Daoy (cell line): ENCODE measurements at places on chromosomes 7 and 10. TPM values are rescaled to one million over a fixed set of nuclear protein-coding genes. Genes with fewer than 3 reads are reported as not detected.

BMPR1A gene
- total RNA-seq = 11.3 and 18.6 TPM in 2 replicates

LRIT1 gene
- not detected in 2 replicates for total RNA-seq

KIAA1549 gene
- total RNA-seq = 1.8 and 2.0 TPM in 2 replicates

PDE1C gene
- 20.4 and 24.2 TPM in 2 replicates for total RNA-seq

ZNF680 gene
- 21.9 and 23.0 TPM in 2 replicates for total RNA-seq

EPO gene
- not detected in 2 replicates for total RNA-seq

SNX10 gene
- total RNA-seq = 54.2 and 66.5 TPM in 2 replicates

AIFM2 gene
- 6.5 and 7.0 TPM in 2 replicates for total RNA-seq

COMTD1 gene
- 7.3 and 10.8 TPM in 2 replicates for total RNA-seq

SPDYE16 gene
- total RNA-seq = under 0.01 TPM in 1 of 2 replicates, not detected in the other

FAM25A gene
- total RNA-seq = not detected in 2 replicates

ASB4 gene
- total RNA-seq = 0.06 TPM in 1 of 2 replicates, not detected in the other

SMO gene
- total RNA-seq = 20.4 and 30.4 TPM in 2 replicates

CDC14C gene
- not detected in 2 replicates for total RNA-seq

ANKRD30A gene
- total RNA-seq = not detected in 2 replicates

UROS gene
- total RNA-seq = 65.9 and 71.2 TPM in 2 replicates

SPDYE1 gene
- total RNA-seq = not detected in 2 replicates

NUPR2 gene
- total RNA-seq = not detected in 2 replicates

PLXNA4 gene
- total RNA-seq = 0.69 and 5.5 TPM in 2 replicates

ABCB4 gene
- total RNA-seq = 0.27 and 1.5 TPM in 2 replicates
